ENCODE measurements at places on chromosomes 7 and 10.

GRCh38 chr10:96333101-96333500 lies 25.7 kb downstream of the OPALIN start:
- DNase-seq, result no peak

- no peak for DNase-seq
These were observed 30.3 kb upstream of the TMEM273 start for GRCh38 chr10:49218480-49218879.

GRCh38 chr10:3372281-3372680 lies 199.7 kb upstream of the PITRM1 start:
- DNase-seq, result no peak

GRCh38 chr10:99859585-99859984 lies 77.1 kb downstream of the ABCC2 start:
- no peak for DNase-seq

GRCh38 chr7:108099713-108100112 lies 30.4 kb downstream of the LAMB4 start:
- DNase-seq, result no peak

DNA sequence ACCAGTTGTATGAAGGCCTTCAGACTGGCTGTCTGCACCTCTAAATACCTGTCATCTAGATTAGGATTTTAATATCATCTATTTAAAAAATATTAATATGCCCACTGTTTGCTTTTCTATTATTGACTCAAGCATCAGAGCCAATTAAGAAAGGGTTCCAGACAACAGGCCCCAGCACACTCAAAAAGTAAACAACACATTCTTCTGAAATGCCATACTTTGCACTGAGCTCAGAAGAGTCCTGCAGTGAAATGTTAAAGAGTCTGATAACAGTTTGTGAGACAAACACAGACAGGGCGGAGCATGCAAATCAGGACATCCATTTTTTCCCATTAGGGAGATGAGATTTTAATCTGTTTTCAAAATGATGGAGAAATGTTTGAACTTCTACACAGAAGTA lies 45.9 kb upstream of the KLF6 start:
- no peak for DNase-seq

DNA sequence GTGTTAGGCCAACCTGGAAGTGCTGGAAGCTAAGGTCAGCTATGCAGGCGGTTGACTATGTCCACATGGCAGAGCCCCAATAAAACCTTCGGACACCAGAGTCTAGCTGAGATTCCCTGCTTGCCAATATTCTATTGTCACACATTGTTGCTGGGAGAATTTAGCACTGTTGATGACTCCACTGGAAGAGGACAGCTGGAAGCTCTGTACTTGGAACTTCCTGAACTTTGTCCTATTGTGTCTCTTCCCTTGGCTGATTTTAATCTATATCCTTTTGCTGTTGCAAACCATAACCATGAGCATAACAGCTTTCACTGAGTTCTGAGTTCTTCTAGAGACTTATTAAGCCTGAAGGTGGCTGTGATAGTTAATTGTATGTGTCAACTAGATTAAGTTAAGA lies 12.0 kb downstream of the XRCC2 start:
- DNase-seq, result no peak

DNA sequence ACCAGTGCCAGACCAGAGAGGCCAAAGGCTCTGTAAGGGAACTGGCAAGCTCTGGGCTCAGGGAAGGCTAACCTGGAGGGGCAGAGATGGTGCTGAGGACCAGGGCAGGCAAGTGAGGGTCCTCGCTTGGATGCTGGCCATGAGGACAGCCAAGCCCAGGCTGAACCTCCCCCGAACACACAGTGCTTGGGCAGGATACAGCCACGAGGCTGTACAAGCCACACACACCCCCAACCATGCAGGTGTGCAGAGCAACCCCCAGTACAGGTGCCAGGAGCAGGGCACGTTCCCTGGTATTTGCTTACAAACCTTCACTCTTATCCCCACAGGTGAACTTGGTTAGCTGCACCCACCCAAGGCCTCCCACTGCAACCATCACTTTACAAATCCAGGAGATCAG lies 185.7 kb downstream of the GRID1 start:
- DNase-seq, result no peak

- peak; percentile 44 for DNase-seq
These were observed 61.8 kb downstream of the RASGEF1A start for GRCh38 chr10:43204943-43205671.

DNA sequence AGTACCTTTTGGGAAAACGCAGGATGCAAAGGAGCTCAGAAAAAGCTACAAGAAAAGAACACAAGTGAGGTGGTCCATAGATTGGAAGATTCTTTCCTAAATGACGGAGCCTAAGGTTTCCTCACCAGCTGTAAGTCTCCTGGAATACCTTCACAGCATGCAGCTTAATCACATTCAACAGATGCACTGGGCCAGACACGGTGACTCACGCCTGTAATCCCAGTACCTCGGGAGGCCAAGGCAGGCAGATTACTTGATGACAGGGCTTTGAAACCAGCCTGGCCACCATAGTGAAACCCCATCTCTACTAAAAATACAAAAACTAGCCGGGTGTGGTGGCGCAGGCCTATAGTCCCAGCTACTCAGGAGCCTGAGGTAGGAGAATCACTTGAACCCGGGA lies 228.7 kb downstream of the FRMD4A start:
- DNase-seq, result no peak
